OCI-M1 (cell line): ENCODE measurements at places on chromosomes 6 and 20.

DNA sequence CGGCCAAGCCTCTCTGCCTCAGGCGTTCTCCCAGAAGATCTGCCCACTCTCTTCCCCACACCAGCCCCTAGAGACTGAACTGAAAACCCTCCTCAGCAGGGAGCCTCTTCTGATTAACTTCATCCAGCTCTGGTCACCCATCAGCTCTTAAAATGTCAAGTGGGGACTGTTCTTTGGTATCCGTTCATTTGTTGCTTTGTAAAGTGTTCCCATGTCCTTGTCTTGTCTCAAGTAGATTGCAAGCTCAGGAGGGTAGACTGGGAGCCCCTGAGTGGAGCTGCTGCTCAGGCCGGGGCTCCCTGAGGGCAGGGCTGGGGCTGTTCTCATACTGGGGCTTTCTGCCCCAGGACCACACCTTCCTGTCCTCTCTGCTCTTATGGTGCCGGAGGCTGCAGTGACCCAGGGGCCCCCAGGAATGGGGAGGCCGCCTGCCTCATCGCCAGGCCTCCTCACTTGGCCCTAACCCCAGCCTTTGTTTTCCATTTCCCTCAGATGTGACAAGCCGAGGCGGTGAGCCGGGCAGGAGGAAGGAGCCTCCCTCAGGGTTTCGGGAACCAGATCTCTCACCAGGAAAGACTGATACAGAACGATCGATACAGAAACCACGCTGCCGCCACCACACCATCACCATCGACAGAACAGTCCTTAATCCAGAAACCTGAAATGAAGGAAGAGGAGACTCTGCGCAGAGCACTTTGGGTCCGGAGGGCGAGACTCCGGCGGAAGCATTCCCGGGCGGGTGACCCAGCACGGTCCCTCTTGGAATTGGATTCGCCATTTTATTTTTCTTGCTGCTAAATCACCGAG, 14.2 kb downstream of the VEGFA start:
- DNase-seq: no peak

GRCh38 chr6:138001750-138002349, 105.4 kb downstream of the PERP start:
- peak; percentile 80 for DNase-seq

GRCh38 chr6:48658915-48659314, 547.9 kb upstream of the PTCHD4 start:
- no peak for DNase-seq

- DNase-seq: peak; percentile 53
Observed at GRCh38 chr6:111724505-111724904, 118.8 kb upstream of the TRAF3IP2 start.

DNA sequence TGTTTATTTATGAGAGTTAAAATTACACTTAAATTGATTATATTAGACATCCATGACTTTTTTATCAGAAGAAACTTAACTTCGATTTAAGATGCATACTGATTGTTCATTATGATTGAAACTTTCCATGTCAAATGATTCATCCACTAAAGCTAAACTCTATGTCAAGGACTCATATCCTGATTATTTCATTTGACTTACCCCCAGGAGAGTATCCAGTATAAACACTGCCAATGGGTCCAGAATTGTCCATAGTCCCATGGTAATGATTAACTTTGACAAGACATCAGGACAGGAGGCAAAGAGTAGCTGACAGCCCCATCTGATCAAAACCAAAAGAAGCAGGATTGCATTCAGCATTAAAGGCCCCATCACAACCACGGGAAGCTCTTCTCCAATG, 709.9 kb downstream of the TFAP2A start:
- no peak for DNase-seq
